Mesenteric fat pad (tissue), 1 donor: ENCODE measurements at places on chromosomes 1 and 21.

DNA sequence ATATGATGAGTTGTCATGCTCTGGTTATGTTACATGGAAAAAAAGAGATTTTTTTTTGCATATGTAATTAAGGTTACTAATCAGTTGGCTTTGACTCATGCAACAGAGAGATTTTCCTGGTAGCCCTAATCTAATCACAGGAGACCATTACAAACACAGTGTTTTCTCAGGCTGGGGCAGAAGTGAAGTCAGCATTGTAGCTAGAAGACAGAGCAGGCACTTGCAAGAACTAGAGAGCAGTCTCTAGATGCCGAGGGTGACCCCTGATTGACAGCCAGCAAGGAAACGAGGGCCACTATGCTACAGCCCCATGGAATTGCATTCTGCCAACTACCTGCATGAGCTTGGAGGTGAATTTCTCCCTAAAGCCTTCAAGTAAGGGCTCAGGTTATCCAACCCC lies 151.3 kb downstream of the RUNX1 start:
- no peak for DNase-seq

DNA sequence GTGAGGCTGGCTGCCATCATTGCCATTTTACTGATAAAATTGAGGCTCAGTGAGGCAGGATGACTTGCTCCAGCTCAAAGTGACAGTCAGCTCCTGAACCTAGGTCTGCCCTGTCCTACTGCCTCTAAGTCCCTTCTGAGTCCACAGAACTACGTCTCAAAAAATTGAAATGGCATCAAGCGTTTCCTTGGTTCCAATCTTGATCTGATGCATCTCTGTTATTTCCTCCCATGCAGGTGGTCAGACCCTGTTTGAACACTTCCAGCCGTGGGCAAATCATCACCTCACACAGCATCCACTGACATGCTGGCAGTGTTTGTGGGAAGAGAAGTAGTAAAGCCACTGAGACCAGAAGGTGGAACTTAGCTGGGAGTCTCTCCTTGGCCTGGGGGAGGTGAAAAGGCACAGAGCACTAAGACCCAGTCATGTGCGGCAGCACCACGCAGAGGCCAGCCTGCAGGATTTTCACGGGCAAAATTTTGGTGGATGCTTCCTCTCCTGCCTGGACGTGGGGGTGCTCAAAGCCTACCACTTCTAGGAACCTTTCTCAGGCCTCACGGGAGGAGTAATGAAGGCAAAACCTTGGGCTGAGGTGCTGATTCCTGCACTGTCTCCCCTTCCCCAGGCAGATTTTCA lies 7.8 kb upstream of the CPLANE2 start:
- peak; percentile 51 for DNase-seq

GRCh38 chr1:175208773-175209492 lies 16.4 kb upstream of the KIAA0040 start:
- DNase-seq = no peak

DNA sequence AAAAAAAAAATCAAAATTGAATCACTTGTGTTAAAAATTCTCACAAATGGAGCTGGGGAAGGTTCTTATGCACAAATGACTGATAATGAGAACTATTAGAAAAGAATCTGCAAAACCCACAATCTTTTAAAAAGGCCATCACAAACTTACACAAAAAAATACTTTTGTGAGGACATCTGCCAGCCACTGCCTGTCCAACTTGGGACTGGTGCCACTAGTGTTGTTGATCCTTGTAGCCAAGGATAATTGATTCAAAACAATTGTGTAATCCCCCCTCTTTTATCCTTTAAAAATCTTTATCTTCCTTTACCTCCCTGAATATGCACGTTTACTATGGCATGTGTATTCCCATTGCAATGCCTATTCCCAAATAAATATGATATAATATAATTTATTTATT lies 39.2 kb upstream of the THEM4 start:
- no peak for DNase-seq

DNA sequence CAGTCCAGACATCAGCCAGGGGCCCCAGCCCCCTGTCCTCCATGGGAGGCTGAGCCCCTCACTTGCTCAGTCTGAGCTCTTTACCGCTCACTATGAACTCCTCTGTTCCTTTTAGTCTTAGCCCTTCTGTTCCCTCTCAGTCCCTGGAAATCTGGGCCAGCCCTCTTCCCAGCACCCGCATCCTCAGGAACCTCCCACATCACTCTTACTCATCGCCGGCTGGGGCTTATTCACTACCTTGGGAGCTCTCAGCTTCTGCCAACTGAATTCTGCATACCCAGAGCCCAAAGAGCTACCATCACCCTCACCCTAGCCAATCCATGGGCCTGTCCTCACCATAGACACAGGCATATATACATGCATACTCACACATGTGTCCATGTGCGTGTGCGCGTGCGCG lies 11.5 kb downstream of the KNCN start:
- DNase-seq = no peak

- no peak for DNase-seq
Measured at GRCh38 chr1:74637296-74637695, 36.3 kb downstream of the ERICH3 start.

DNA sequence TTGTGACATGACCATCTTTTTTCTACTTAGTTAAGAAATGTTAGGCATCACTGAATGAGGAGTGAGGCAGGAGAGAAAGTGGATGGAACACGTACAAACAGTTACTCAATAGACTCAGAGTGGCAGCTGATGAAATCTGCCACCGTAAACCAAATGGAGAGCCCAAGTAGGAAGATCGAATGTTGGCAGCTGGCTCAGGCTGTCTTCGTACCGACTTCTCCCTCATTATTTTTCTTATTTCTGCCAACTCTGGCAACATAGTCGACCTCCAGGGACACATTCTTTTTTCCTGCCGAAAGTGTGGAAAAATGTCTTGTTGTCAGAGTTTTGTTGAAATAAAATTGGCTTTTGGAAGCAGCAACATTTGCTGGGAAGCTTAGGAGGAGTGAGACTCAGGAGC lies 143.3 kb downstream of the GREM2 start:
- no peak for DNase-seq

DNA sequence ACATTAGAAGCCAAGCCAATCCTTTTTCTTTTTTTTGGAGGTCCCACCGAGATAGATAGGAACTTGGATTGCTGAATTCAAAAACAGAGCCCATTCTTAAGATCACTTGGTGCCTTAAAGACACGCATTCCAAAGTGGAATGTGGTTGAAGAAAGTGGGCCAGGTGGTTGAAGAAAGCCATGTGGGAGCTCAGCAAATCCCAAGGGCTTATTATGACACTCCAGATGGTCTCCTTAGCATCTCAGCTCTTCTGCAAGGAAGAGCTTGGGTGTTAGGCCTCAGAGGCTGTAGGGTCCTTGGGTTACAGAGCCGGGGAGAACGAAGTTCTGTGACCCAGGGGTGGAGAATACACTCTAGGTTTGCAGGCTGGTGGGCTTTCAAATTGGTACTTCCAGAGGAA lies 13.5 kb downstream of the TOR3A start:
- no peak for DNase-seq
